Activated CD4-positive, CD25-positive, alpha-beta regulatory T cell (primary cell): ENCODE measurements at places on chromosomes 1 and 21.

GRCh38 chr1:88252745-88253144 lies 431.3 kb upstream of the PKN2 start:
- DNase-seq = no peak

DNA sequence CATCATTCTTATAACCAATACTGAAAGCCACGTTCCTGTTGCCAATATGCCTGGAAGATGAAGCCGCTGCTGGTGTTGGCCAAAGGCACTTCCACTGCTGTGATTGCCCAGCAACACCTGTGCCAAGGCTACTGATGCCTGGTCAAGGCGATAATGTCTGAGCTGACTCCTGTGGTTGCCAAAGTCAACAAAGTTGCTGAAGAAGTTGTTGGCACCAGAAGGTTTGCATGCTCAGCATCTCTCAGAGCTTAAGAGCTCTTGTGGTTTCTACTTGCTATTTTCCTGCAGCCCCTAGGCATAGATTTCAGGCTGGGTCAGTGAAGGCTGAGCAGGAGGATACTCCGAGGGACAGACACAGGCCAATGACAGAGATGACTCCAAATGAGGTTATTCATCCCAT lies 63.4 kb upstream of the RAB3GAP2 start:
- no peak for DNase-seq

- no peak for DNase-seq
Measured at GRCh38 chr1:38071312-38072256, 25.0 kb upstream of the POU3F1 start.

DNA sequence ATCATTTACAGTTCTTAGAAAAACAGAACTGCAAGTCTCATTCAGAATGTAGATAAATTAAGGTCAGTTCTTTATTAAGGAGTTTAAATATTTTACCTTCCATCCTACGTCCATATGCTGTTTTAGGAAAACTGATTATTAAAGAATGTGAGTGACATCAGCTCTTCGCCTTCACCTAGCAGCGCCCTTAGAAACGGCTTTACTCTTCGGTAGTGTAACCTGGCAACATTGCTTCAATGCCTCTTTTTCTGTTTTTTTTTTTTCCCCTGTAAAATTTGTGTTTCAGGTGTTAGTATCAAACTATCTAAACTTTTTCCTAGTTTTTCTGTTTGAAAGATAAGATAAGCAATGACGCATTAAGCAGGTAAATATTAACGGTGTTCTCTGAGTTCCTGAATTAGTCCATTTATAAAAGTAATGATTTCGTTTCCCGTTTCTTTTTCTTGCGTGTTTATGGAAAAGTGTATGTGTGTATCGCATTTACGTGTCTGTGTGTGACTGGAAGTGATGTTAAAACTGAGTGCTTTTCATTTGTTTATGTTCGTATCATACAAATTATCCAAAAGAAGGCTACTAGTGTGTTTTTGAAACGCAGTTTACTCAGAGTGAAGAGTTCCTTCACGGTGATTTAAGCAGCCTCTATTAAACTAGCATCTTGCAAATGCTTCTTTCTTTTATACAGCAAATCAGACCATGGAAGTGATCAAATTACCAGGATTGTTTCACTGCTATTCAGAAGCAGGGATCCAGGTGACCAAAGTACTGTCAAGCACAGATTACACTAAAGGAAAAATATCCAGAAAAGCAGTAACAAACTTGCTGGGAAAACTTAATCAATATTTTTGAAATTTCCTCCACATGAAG lies 139.0 kb downstream of the SDCCAG8 start:
- DNase-seq = no peak

DNA sequence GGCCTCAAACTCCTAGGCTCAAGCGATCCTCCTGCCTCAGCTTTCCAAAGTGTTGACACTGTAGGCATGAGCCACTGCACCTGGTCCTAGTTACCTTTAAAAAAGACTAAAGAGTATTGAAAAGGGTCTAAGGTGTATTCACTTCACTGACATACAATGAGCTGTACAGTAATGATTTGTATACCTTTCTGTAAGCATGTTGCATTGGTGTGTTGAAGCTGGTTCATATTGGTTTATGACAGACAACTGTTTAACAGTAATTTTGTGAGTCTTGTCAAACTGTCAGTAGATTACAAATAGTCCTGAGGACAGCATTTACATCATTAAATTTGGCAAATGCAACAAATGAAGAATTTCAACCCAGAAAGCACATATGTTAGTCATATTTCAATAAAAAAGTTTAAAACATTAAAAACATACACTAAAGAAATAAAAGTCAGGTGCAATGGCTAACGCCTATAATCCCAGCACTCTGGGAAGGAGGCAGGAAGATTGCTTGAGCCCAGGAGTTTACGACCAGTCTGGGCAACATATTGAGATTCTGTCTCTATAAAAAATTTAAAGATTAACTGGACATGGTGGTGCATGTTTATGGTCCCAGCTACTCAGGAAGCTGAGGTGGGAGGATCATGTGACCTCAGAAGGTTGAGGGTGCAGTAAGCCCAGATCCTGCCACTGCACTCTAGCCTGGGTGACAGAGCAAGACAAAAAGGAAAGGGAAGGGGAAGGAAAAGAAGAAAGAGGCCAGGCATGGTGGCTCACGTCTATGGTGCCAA lies 88.3 kb upstream of the HP1BP3 start:
- no peak for DNase-seq

GRCh38 chr1:93817819-93818569 lies 61.0 kb downstream of the DNTTIP2 start:
- DNase-seq = no peak

DNA sequence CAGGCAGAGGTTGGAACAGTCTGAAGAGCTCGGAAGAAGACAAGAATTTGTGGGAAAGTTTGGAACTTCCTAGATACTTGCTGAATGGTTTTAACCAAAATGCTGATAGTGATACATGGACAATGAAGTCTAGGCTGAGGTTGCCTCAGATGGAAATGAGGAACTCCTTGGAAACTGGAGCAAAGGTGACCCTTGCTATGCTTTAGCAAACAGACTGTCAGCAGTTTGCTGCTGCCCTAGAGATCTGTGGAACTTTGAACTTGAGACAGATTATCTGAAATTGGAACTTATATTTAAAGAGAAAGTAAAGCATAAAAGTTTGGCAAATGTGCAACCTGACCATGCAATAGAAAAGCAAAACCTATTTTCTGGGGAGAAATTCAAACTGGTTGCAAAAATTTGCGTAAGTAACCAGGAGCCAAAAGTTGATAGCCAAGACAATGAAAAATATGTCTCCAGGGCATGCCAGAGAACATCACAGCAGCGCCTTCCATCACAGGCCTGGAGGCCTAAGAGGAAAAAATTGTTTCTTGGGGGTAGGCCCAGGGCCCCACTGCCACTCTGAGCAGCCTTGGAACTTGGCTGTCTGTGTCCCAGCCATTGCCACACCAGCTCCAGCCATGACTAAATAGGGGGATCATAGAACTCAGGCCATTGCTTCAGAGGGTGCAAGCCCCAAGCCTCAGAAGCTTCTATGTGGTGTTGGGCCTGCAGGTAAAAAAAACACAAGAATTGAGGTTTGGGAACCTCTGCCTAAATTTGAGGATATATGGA lies 675.3 kb downstream of the LTN1 start:
- DNase-seq = no peak

GRCh38 chr21:42460391-42461184 lies 35.4 kb downstream of the RSPH1 start:
- DNase-seq = no peak

GRCh38 chr1:206001476-206001888 lies 1.7 kb downstream of the RAB7B start:
- no peak for DNase-seq

DNA sequence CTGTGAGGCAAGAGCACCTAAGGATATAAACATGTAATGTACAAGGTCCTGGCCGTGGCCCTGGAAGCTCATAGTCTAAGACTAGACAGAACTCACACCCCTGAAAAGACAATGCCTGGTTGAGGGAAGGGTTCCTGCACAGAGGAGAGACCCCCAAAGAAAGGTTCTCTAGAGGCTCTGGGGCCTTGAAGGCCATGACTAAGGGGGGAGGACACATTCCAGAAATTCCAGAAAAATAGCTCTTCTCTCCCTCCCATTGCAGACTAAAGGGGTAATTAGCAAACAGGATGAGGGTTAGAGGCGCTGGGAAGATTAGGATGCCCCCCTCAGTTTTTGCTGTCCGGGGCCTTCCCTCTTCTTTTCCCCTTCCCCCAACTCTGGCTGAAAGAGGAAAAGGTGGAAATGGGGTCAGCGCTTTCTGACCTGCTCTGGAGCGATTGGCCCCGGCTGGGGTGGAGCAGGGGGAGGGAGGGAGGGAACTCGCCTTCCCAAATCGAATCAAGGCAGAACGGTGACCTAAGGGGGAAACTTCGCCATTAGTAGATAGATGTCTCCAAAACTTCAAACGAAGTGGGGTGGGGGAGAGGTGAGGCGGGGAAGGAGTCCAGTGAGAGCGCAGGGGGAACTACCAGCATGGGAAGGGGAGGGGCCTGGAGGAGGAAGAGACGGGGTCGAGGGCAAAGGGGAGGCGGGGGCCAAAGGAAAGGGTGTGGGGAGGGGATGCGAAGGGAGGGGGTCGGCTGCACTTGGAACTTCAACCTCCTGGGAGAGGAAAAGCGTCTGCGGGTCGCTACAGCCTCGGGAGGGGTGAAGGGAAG lies 11.8 kb downstream of the PAX7 start:
- no peak for DNase-seq

DNA sequence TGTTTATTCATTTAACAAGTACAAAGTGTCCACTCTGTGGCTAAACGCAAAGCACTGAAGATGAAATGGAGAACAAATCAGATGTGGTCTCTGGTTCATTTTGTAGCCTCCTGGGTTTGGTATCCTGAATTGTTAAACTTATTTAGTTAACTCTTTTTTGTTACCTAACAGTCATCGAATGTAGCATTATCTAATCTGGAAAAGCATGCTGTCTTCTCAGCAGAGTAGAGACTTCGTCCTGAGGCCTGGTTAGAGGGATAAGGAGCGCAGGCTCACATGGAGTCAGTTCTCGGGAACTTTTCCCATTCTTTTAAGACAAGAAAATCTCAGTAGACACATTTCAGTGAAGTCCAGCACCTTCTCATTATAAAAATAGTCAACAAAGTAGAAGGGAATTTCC lies 33.1 kb upstream of the SH3D21 start:
- no peak for DNase-seq

- DNase-seq = no peak
Measured at GRCh38 chr1:168280296-168280927, at the start of gene TBX19. TBX19 (plus strand) TSS chr1:168280877; CDS start chr1:168281091, 214 bp downstream.

DNA sequence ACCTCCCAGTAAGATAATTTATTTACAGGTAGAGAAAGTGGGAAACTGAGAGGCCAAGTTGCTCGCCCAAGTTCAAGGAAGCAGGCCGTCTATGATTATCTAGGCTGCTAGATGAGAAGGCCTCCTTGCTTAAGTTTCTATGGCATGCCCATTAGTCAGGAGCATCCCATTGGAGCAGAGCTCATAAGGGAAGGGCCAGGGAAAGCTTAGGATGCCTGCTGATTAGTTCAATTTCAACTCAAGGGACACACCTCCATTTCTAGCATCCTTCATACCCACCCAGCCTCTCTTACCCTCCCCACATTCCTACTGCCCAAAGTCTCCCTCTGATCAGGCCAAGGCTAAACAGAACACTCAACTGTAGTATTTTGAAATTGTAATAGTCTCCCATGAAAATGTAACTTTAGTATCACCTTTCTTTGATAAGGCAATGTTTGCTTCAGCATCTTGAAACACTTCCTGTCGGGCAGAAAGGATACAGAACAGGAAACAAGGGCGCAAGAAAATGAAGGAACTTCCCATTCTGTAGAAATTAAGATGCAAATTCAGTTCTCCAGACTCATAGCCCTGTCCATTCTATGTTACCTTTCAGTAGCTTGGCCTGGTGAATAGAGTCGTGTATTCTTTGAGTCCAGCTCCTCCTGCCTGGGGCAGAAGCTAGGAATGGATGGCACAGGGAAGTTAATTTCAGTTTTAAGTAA lies 46.3 kb upstream of the TARBP1 start:
- DNase-seq = no peak

GRCh38 chr1:156365754-156366153 lies 3.3 kb upstream of the RHBG start:
- no peak for DNase-seq

DNA sequence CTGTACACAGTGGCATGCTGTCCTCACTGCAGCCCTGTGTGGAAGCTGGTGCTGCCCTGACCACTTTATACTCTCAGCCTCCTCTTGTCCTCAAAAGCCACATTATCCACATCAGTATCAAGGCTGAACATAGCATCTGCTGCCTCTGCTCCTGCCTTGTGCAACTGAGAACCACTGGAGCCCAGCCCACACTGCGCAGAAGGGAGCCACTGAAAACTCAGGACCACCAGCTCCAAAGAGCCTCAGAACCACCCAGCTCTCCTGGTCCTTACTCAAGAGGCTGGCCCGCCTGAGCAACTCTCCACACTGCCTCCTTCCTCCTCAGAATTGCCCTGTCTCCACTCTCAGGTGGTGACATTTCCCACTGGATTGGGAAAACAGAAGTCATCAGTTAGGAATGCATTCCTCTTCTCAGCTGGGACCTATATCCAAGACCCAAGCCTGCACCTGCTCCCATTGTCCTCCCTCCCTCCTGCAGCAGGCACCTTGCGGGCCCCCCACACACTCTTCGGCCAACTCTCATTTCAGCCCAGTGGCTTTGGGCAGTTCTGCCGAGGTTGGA lies 7.0 kb upstream of the KISS1 start:
- no peak for DNase-seq

- no peak for DNase-seq
Measured at GRCh38 chr1:53559854-53560580, 100.8 kb downstream of the DMRTB1 start.

DNA sequence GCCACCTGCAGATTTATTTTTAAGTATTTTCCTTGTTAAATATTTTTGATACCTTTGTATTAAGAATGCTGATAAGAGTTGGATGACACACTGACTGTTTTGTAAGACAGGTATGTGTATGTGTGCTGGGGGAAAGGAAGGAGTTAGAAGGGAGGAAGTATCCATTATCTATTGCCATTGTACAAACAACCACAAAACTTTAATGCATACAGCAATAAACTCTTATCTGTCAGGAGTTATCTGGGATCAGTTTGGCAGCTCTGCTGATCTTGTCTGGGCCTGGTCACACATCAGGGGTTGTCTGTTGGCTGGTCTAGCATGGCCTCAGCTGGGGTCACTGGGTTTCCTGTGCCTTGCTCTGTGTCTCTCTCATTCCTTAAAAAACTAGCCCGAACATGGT lies 423.9 kb upstream of the USP24 start:
- DNase-seq = no peak

- DNase-seq = no peak
Measured at GRCh38 chr1:18855573-18855972, 3.9 kb downstream of the TAS1R2 start.

DNA sequence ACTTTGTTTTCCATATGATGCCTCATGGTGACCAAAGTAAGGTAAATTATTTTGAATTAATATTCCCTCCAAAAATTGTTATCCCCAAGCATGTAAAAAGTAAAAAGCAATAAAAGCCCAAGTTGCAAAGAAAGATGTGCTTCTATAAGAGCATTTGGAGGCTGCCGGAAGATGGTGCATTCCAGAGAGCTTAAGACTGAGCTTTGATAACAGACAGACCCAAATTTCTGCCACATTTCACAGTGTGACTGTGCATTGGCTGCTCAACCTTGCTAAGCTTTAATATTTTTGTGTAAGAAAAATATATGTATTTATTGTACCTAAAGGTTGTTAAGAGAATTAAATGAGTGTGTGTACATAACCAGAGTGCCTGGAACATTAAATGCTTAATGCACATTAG lies 67.9 kb downstream of the CYYR1 start:
- DNase-seq = no peak

GRCh38 chr1:102595106-102595505 lies 513.2 kb downstream of the COL11A1 start:
- DNase-seq = no peak
